ENCODE measurements at places on chromosomes 3 and 15.

DNA sequence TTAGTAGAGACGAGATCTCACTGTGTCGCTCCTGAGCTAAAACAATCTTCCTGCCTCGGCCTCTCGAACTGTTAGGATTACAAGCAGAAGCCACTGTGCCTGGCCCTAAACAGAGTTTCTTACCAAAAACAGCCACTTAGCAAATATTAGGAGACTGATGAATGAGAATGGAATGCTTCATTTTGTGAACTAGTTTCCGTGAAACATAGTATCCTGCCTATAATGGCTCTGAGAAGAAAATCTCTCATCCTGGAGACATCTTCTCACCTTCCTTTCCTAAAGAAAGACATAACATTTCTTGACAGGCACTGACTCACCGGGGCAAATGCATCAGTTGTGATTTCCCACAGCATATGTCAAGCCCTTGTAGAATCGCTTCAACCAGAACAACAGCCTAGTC, 44.9 kb downstream of the GJD2 start:
- no peak for DNase-seq

- DNase-seq = no peak
Observed at GRCh38 chr15:93895976-93896770, 335.2 kb upstream of the MCTP2 start.

GRCh38 chr15:84391191-84391590, 155.6 kb downstream of the GOLGA6L4 start:
- no peak for DNase-seq

DNA sequence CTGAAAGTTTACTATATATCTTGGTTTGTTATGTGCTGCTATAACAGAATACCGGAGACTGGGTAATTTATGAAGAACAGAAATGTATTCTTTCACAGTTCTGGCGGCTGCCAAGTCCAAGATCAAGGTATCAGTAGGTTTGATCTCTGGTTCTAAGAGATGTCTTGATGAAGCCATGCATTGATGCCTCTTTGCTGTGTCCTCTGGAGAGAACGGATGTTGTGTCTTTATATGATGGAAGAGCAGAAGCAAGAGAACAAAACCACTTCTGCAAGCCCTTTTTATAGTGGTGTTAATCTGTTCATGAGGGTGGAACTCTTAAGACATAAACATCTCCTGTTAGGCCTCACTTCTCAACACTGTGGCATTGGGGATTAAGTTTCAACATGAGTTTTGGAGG, 62.7 kb downstream of the TCF12 start:
- no peak for DNase-seq

DNA sequence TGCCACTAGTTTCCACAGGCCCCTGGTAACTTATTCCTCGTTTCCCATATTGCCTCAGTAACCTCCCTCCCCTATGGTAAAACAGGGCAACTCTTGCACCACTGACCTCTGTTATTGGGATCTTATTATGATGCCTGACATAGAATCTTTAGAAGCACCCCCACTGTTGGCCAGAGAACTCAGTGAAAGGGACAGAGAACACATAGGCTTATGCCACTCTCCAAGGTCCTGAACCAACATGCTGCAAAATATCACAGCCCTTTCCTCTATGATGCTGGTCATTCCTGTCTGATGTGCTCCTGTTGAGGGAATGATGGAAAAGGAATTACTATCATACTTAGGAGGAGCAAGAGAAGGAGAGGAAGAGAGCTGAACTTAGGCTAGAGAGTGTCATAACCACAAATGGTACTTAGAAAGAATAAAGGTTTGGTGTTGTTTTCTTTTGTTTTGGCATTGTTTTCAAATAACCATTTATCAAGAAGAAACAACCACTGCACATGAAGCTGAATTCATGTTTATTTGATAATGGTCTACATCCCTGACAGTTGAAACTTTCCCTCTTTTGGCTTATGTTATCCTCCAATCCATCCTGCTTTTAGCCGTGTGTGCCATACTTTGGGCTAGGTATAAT, 330.2 kb downstream of the EPHB1 start:
- DNase-seq = no peak

DNA sequence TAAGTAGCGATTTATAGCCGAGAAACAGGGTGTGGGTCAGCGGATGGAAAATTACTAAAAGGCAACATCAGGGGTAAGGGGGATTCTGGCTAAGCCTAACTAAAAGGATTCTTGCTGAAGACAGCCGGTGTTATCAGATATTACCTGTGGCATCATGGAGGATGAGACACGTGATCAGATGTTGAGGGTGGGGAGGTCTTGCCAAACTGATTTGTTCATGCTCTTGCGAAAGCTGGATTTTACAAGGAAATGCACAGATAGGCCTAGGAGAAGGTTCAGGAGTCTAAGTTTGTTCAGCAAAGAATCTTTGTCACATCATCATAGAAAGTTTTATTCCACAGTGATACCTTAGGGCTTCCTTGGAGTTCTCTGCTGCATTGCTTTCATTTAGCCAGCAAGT, 396.8 kb upstream of the TBL1XR1 start:
- DNase-seq = peak; percentile 9

DNA sequence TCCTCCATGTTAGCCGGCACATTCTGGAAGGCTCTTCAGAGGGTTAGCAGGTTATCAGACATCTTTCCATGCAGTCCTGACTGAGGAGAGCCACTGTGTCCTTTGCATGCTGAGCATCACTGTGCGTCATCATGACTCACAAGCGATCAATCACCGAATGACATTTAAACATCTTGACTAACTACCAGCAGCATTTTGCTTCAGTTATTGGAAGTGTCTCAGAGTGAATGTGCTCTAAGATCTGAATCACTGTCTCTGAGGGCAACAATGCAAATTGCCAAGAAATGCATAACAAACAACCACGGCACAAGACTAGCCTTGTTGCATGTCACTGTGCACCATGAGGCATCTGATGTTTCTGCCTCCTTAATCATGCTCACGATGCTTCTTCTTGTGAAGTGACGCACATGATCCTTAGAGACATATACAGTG, 18.3 kb upstream of the ATP8B4 start:
- no peak for DNase-seq

DNA sequence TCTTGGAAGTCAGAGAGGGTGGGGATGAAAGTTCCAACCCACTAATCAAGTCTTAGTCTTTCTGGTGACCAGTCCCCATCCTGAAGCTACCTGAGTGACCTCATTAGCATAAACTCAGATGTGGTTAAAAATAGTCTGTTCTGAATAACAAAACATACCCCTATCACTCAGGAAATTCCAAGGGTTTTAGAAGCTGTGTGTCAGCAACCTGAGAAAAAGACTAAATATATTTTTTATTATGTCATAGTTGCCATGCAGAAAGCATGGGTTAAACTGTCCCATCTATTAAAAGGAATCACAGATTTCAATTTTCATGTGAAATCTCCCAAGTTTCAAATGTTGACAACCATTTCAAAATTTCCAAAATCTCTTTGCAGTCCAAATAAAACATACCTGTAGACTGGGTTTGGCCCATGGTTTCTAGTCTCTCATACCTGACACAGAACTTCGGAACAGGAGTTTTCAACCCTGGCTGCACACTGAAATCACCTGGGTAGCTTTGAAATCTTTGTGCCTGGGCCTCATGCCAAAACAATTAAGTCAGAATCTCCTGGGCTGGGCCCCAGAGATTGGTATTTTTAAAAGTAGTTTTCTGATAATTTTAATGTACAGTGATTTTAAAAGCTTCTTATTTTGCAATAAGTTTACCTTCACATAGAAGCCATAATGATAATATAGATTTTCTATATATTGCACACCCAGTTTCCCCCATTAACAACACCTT, 476.3 kb downstream of the RBMS3 start:
- DNase-seq = peak; percentile 27

GRCh38 chr3:127629467-127630403, 750 bp downstream of the PODXL2 start:
- peak; percentile 48 for DNase-seq

- no peak for DNase-seq
Observed at GRCh38 chr15:45157974-45158373, 28.2 kb downstream of the DUOX1 start.

DNA sequence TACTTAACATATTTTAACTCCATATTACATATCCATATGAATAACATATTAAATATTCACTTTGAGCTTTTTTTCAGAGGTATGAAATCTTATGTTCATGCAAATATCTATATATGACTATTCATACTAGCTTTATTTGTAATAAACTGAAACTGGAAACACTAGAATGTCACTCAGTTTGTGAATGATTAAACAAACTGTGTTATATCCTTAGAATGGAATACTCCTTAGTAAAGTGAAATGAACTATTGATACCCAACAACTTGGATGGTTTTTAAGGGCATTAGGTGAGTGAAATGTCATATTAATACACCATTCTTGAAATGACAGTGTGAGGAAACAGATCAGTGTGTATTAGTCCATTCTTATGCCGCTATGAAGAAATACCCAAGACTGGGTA, 45.4 kb downstream of the ARHGAP11B start:
- DNase-seq = no peak

DNA sequence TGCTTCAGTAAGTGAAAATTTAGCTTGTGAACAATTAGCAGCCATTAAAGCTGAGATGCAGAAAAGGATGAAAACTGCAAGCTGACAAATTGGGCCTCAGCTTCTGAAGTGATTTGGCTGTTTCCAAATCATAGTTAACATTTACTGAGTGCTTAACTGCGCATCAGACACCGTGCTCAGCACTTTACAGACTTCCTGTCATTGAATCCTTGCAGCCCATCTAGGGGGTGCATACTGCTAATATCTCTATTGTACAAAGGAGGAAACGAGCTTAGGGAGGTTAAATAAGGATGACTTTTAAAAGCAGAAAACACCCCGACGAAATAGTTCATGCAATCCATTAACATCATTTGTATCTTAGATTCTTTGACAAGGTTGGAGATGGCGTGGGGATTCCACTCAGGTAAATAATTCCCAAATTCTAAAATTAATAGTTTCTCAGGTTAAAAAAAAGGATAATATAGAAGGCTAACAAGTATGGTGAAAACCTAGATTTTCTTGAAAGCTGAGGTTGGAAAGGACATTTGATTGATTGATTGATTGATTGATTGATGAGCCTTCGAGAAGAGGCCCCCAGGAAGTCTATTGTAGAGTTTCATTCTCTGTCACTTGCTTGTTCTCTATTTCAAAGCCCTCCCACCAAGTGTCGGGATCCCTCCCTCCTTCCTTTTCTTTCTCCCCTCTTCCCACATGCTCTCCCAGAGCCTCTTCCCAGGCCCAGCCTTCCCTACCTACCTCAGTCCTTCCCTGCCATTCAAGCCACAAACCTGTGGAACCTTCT, 23.5 kb upstream of the EPHB3 start:
- DNase-seq = no peak

DNA sequence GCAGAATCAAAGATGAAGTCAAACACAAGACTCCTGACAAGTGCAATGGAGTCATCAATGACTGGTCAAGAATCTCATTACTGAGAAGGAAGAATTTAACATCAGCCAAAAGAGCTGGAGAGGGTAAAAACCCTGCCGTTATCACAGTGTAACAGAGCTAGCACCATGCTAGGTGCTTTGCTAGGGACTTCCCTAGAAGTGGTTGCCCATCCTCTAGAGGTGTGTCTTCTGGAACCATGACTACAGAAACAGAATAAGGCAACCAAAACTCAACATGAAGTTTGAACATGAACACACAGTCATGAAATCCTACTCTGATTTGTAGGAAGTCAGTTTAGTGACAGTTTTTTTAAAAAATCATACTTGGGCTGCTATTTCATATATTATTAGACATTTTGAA, 9.5 kb downstream of the ACAD11 start:
- no peak for DNase-seq

- no peak for DNase-seq
Observed at GRCh38 chr15:70098461-70099166, 897 bp upstream of the TLE3 start.

- DNase-seq = no peak
Observed at GRCh38 chr15:81373176-81373575, 837 bp downstream of the TMC3 start.

GRCh38 chr3:16595778-16596177, 9.4 kb downstream of the DAZL start:
- no peak for DNase-seq

Data from NCI-H2171 treated with DMSO at 0.1 percent for 48 hours (cell line).